Activated CD4-positive, alpha-beta T cell treated with anti-CD3 and anti-CD28 coated beads for 1 hour (primary cell): ENCODE measurements at places on chromosomes 4 and X.

GRCh38 chr4:106019771-106020170 is 124.5 kb downstream of the NPNT start:
- DNase-seq, result no peak

DNA sequence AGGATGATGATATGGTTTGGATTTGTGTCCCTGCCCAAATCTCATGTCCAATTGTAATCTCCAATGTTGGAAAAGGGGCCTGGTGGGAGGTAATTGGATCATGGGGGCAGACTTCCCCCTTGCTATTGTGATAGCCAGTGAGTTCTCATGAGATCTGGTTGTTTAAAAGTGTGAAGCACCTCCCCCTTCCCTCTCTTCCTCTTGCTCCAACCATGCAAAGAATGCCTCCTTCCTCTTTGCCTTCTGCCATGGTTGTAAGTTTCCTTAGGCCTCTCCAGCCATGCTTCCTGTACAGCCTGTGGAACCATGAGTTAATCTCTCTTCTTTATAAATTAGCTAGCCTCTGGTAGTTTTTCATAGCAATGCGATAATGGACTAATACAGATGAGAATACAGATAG is 19.7 kb upstream of the ALG13 start:
- DNase-seq, result no peak

GRCh38 chr4:184617600-184618196 is 31.5 kb downstream of the CASP3 start:
- no peak for DNase-seq

- no peak for DNase-seq
Measured at GRCh38 chrX:103157496-103158316, 57.2 kb upstream of the BEX4 start.

DNA sequence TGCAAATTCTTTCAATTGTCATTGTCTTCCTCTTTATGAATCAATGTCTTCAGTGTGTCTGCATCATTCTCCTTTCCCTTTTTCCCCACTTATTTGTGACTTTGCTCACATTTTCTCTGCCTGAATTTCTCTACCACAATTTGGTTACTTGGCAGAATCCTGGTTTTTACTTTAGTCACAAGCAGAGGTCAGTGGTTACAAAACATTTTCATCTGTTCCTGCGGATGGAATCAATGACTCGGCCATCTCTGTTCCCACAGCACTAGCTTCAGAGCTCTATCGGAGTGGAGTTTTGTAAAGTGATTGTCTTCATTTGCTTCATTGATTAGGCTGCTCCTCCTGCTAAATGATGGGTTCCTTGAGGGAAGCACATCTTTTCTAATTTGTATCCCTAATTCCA is 501.3 kb upstream of the AADAT start:
- DNase-seq, result no peak

GRCh38 chrX:39757971-39758370 is 339.8 kb downstream of the BCOR start:
- DNase-seq, result no peak

DNA sequence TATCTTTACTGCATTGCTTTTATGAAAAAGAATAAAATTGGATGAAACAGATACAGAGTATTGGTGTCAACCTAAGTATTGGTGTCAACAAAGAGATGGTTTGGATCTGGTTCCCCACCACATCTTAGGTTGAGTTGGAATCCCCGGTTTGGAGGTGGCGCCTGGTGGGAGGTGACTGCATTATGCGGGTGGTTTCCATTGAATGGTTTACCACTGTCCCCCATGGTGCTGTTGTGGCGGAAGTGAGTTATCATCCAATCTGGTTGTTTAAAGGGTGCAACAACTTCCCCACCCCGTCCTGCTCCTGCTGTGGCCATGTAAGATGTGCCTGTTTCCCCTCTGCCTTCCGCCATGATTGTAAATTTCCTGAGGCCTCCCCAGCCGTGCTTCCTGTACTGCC is 52.8 kb upstream of the CD99 start:
- DNase-seq, result no peak

- DNase-seq, result no peak
Measured at GRCh38 chrX:138018145-138018799, 452.3 kb downstream of the ZIC3 start.

DNA sequence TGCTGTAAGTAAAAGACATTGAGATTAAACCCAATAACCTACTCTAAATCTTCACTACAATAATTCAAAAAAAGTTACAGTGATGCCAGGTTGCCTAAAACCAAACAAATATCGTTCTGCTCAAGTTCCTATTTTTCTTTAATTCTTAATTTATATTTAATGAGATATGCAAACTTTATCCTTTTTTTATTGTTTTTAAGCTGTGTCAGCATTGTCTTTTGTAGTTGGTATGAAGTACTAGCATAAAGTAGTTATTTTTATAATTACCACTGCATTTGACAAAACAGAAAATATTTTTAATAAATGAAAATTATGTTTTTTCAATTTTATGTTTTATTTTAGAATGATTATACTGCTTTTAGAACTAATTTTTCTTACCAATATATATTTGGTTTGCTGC is 1431.1 kb upstream of the PCDH7 start:
- no peak for DNase-seq

DNA sequence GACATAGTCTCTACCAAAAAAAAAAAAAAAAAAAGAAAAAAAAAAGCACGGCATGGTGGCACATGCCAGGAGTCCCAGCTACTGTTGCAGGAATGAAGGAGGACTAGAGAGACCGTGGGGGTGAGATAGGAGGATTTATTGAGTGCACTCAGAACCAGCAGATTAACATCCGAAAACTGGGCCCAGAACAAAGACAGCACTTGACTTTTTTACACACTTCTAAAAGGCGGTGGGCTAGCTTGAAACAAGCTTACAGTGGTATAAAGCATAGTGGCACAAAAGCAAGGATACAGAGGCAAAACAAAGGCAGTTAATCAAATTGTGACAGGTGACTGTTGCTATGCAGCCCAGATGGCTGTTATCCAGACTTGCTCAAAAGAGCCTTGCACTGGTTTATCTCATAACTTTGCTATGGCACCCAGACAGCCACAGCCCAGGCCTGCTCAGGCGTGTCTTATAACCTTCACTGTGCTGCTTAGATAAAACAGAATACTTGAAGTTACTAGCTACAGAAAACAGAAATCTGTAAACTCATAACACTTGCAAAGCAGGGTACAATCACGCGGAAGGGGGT is 9.9 kb upstream of the PI4K2B start:
- DNase-seq, result no peak

- no peak for DNase-seq
Measured at GRCh38 chr4:166414431-166414830, 541.4 kb downstream of the TLL1 start.

- DNase-seq, result no peak
Measured at GRCh38 chr4:16360694-16361262, 134.5 kb upstream of the TAPT1 start.

- DNase-seq, result no peak
Measured at GRCh38 chrX:108415146-108415545, 23.1 kb downstream of the COL4A6 start.
